ENCODE measurements at places on chromosomes 3 and 15.

GRCh38 chr15:39447881-39448280 lies 133.0 kb upstream of the THBS1 start:
- no peak for DNase-seq

DNA sequence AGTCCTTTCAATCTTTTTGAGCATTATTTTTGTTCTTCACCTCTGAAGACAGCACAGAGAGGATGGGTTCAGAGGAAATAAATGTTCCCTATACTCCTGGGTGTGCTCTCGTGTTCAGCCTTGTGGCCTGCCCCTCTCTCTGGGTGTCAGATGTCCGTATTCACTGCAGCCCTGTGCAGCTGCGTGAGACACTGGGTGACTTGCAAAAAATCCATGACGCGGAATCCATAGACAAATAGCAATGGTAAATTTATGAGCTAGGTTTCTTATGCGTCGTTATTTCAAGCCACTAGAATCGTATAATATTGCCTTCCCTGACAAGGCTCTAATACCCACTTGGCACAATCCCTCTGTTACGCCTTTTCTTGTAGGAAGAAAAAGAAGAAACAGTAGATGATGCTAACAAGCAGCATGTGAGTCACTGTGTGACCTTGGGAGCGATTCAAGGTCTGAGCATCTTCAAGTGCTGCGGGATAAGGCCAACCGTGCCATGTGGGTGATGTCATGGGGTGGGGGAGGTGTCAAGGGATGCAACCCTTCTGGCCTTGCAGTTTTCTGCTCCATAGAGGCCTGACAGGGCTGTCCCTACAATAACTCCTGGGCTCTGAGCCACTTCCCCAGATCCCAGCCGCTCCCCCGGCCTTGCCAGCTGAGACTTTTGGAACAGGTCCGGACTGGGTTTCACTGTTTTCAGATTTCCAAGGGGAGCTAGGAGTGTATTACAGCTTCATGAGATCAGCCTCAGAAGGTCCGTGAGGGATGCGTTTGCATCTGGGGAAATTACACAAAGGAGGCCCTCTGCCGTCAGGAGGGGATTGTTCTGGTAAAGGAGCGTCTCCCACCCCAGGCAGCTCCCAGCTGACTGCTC lies 47.6 kb upstream of the POMGNT2 start:
- DNase-seq = no peak

- DNase-seq = peak; percentile 57
Measured at GRCh38 chr3:49017971-49018706, at the start of gene DALRD3. Gene DALRD3, minus strand, starts transcription at chr3:49018580. Its CDS starts 16 bp downstream, at chr3:49018564.

DNA sequence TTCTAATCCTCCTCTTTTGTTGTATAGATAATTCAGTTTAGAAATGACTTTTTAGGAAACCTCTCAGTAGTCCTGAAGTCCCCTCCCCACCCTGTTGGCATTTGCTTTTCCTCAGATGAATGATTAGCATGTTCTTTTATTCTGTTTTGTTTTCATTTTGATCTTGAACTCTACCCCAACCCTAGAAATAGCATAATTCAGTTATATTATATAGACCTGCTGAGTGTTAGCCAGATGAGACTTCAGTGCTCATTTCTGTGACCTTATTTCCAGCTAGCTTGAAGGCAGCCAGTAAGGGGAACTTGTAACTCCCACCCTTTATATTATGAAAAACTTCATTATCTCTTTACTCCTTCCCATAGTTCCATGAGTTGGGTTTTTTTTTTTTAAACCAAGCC lies 41.2 kb downstream of the SNRK start:
- no peak for DNase-seq

DNA sequence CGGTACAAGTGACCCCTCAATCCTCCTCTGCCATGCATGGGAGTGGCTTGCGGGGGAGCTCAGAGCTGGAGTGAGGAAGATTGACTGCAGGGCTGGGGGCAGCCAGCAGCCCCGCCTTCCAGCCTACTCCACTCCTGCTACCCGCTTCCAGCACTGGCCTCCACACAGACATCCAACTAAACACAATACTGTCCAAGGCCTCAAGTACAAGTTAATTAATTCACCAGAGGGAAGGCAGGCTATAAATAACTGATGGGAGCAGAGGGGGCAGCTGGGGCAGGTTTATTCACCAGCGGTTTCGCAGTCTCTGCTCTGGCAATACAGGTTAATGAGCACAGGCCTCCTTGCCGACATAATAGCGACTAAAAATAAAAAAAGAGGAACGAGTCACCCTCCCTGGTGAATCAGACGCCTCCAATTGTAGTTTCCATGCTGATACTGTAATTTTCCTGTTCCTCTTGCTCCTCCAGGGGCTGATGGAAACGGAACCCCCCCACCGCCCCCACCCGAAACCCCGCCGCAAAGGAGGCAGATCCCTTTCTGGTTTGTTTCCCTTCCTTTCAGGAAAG lies 166.4 kb upstream of the TLE3 start:
- DNase-seq = no peak

DNA sequence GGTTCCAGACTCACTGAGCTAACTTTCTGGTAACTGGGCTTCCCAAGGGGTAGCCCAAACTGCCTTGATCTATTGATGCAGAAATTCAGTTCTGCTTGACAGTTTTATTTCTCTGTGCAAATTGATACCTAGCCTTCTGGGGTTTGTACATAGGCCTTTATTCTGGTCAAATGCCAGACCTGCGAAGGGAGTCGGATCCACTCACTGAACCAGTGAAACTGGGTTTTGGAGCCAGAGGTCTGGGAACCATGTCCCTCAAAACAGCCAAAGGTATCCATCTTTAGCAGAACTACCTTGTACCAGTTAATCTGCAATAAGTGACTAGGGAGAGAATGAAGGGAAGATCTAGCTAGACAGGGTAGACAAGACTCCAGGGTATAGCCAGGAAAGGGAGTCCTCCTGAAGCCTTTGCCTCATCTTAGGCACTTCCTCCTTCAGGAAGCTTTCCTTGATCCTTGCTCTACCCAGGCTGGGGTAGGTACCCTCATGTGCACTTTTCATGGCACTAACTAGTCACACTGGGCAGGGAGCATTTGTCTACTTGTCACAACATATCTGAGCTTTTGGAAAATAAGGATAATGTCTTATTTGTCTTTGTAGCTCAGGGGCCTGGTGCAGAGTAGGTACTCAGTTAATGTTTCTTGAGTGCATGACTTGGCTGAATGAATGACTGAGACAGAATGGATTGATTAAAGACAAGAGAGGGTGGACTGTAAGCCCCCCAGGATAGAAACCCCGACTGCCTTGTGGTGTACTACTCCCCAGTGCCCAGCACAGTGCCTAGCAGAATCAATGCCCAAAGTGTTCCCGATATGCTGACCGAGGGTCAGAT lies 1.4 kb upstream of the SNX33 start:
- no peak for DNase-seq

GRCh38 chr3:130991126-130991525 lies 35.5 kb downstream of the ASTE1 start:
- no peak for DNase-seq

DNA sequence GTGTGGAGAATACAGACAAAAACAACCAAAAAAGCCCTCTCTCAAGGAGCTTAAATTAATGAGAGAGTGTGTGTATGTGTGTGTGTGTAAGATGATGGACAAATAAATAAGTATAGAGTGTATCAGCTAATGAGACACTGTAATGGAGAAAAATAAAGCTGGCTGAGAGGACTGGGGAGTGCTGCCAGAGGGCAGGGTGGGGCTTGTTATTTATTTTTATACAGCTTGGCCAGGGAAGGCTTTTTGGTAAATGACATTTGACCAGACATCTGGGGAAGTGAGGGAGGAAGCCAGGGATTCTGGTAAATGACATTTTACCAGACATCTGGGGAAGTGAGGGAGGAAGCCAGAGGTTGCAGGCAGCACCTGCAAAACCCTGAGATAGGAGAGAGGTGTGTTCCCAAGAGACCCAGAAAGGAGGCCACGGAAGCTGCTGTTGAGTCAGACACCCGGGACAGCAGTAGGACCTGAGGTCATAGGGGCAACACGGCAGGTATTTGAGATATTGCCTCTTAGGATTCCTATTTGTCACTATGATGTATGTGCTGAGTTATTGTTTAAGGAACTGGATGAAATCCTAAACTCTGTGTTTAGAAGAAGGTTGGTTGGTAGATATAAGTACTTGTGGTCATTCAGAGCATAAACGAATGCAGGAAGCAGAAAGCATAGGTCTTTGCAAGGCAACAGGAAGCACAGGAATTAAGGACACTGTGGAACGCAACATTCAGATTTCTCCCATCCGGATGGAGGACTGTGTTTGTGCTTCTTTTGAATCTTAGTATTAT lies 2.7 kb downstream of the SV2B start:
- no peak for DNase-seq

- DNase-seq = no peak
Measured at GRCh38 chr3:3429841-3430240, 250.3 kb upstream of the CRBN start.

DNA sequence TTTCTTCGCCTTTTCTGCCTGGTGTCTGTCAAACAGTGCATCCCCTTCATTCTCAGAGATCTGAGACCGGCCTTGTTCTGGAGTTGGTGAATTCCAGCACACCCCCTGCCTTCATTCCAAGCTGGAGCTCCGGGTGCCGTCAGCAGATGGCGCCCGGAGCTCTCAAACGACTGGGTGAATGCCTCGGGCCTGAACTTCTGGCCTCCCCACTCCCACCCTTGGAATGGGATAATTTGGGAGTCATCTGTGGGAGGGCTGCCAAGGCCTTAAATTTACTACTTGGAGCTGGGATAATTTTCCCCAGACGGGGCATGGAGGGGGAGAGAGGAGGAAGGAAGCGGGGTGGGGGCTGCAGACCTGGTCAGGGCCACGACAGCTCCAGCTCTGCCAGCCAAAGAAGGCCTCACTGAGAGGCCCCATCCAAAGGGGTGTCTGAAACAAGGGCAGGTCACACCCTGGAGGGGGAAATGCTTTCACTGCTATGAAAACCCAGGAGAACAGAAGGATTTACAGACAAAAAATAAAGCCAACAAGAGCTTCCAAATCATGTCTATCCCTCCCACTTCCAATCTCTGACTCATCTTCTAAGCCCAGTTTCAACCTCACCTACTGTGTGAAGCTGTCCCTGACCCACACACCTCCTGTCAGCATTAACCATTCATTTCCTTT lies 187.9 kb downstream of the OPA1 start:
- DNase-seq = no peak

DNA sequence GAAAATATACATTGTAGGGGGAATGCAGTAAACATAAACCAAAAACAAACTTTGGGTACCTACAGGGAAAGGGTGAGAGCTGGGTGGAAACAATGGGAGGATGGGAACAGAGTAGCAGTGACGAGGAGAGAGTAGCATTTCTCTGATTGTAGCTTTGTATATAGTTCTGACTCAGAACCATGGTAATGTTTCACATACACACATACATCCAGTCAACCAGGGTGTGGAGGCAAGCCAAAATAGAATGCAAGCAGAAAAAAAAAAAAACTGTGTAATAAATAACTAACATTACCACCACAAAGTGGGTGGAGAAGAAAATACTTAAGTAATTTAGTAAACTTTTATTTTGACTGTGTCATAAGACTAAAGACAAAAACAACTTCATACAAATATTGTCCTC lies 27.2 kb downstream of the BCL2A1 start:
- DNase-seq = no peak

DNA sequence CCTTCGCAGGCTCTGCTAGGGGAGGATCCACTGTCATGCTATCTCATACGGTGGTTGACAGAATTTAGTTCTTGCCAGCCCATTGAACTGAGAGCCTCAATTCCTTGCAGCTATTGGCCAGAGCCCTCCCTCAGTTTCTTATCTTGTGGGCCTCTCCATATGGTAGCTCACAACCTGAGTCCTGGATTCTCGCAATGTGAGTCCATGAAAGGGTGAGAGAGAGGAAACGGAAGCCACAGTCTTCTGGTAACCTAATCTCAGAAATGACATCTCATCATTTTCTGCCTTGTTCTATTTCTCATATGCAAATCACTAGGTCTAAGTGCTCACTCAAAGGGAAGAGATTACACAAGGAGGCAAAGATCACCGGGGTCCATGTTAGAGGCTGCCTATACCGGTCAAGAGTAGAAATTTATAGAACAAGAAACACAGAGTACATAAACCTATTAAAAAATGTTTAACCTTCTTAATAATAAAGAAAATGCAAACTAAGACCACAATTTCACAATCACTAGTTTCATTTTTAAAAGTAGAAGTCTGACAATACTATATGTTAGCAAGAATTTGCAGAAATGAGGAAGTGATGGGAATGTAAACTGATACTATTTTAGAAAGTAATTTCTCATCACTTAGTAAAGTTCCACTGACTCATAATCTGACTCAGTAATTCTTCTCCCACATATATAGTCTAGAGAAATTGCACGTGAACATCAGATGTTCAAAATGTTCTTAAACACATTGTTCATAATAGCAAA lies 378.4 kb upstream of the AGTR1 start:
- DNase-seq = peak; percentile 59

DNA sequence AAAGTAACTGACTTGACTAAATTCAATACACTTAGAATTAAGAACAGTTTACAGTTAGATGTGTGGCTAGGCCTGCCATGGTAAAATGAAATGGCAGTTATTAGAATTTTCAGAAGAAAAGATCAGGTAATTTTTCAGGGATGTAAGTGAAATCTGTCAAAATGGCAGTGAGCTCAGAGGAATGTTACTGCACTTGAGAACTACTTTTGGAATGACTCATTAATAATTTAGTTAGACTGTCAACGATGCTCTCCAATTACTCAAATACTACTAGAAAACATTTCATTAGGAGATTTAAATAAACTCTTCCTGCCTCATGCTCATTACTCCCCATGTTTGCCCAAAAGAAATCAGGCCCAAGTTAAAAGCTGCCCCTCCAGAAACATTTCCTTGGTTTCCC lies 84.4 kb downstream of the RFTN1 start:
- no peak for DNase-seq

DNA sequence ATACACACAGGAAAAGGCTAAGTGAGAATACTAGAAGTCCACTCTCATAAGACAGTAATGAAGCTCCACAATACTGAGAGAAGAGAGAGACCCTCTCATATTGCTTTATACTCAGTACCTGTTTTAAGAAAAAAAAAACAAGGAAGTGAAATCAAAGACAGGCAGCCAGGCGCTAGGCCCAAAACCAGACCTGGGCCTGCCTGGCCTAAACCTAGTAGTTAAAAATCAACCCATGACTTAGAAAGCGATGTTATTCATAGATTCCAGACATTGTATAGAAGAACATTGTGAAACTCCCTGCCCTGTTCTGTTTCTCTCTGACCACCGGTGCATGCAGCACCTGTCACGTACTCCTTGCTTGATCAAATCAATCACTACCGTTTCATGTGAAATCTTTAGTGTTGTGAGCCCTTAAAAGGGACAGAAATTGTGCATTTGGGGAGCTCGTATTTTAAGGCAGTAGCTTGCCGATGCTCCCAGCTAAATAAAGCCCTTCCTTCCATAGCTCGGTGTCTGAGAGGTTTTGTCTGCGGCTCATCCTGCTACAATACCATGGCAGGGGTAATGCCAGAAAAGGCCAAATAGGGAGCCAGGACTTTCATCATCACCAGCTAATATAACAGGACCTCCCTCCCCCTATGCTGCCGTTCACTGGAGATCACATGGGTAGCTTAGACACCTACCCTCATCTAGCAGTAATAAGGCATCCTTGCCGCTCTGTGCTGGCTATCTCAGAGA lies 1294.1 kb downstream of the NSUN3 start:
- no peak for DNase-seq

GRCh38 chr3:173970281-173970680 lies 572.7 kb downstream of the NLGN1 start:
- no peak for DNase-seq

- no peak for DNase-seq
Measured at GRCh38 chr3:129461461-129462146, 21.6 kb downstream of the IFT122 start.
